Esophagus mucosa (tissue), 1 donor: ENCODE measurements at places on chromosomes 4 and X. TPM values are rescaled to one million over a fixed set of nuclear protein-coding genes. Genes with fewer than 3 reads are reported as not detected.

Gene IGFBP7
- 40.9 TPM for total RNA-seq

DNA sequence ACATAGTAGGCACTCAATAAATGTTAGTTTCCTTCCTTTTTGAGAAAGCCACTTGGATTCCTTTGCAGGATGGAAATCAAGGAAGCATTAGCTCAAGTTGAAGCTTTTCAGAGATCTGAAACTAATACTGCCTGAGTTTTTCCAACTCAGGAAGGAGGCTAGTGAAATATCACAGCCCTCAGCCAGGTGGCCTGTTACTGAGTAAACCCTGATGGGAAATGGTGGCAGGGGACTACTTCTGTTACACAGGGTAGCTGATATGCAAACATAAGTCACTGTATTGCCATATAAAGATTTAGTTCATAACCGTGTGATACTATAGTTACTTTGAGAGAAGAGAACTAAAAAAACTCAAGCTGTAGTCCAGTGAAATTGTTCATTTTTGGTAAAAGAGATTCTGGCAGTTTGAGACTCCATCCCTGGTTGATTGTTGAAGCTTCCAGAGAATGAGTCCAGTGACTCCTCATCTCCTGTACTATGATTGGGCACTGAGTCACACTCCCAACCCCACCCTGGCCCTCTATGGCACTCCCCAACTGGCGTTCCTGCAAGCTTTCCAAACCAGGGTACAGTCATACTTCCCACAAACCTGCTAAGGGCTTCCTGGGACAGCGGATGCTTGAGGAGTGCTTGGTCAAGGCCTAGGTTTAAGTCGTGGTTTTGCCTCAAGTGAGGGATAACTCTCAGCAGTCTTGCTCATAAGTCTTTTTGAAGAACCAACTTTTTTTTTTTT, 81.8 kb downstream of the MID1IP1 start:
- peak; percentile 87 for ATAC-seq

Gene TLR8
- total RNA-seq, result 0.32 TPM

- peak; percentile 69 for ATAC-seq
These were observed 15.2 kb downstream of the HSD17B11 start for GRCh38 chr4:87375719-87376291.

GRCh38 chr4:87633243-87633642, 16.8 kb upstream of the DMP1 start:
- ATAC-seq, result no peak

DNA sequence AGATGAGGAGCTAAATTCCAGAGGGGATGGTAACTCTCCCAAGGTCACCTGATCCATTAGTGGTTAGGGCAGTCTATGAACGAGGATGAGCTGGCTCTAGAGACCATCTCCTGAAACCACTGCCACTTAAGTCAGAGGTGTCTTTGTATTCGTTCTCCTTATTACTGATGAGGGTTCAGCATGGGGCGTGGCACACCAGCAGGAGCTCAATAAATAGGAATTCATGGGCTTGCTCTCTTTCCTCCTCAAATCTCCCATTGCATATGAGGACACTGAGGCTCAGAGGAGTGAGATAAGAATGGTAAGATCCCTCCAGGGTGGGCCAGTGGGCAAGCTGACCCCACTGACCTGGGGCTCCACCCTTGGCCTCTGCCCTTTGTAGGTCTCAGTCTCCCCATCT, 1.7 kb upstream of the GATA1 start:
- ATAC-seq, result no peak

Gene ATOH1
- total RNA-seq, result not detected

Gene SPANXN2
- total RNA-seq, result not detected

- ATAC-seq, result peak; percentile 84
These were observed 63.9 kb downstream of the PLS3 start for GRCh38 chrX:115624916-115625315.

Gene TCEAL5
- not detected for total RNA-seq

Gene DDX53
- total RNA-seq, result not detected

- ATAC-seq, result no peak
These were observed 95.8 kb upstream of the GPC4 start for GRCh38 chrX:133511041-133511440.

Gene CTAG1B
- total RNA-seq, result not detected

DNA sequence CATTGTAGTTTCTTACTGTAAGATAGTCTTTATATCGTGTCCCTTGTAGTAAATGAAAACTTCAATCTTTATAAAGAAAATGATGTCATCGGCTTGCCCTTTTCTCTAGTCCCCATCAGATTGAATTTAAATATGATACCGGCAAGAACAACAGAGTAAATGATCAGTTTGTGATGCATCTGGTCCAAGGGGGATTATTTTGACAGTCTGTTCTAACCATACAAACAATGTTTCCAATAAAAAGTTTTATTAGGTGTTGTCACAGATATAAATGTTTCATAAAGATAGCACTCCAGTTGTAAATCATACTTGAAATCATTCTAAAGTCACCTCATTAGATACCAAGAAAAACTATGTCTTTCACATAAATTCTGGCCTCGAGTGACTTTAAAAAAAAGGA, 72.3 kb downstream of the SLC9A6 start:
- ATAC-seq, result no peak

Gene OPN1MW
- not detected for total RNA-seq

Gene RRH
- 0.16 TPM for total RNA-seq

GRCh38 chr4:41525129-41525528, 12.8 kb upstream of the LIMCH1 start:
- ATAC-seq, result peak; percentile 59

DNA sequence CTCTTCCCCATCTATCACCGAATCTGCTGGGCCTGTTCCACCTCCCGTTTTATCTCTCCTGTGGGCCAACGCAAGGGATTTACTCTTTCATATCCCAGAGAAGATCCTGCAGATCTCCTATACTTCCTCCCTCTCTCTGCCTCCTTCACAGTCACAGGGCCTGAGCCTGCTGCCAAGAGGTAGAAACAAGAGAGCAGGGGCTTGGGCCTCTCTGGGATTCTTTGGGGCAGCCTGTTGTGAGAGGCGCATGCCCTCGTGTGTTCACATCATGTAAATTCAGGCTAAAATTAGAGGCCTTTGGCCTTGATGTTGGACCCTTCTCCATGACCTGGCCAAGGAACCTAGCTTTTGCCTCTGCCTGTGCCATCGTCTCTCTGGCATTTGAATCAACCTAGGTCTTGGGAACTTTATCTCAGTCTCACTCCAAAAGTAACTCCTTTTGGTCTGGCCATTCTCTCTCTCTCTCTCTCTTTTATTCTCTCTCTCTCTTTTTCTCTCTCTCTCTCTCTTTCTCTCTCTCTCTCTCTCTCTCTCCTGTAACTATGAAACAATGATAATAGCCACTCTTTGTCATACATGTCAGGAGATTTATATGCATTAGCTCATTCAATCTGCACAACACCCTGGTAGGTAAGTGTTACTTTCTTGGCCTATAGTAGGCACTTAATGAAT, 20.0 kb upstream of the EFNB1 start:
- no peak for ATAC-seq

Gene COMMD8
- total RNA-seq, result 21.6 TPM

- ATAC-seq, result peak; percentile 29
These were observed 74.0 kb downstream of the ATG4A start for GRCh38 chrX:108165383-108166111.

- no peak for ATAC-seq
These were observed 153.4 kb downstream of the FSTL5 start for GRCh38 chr4:162010362-162010761.

- no peak for ATAC-seq
These were observed 282.0 kb downstream of the ARHGAP24 start for GRCh38 chr4:85756938-85757337.

DNA sequence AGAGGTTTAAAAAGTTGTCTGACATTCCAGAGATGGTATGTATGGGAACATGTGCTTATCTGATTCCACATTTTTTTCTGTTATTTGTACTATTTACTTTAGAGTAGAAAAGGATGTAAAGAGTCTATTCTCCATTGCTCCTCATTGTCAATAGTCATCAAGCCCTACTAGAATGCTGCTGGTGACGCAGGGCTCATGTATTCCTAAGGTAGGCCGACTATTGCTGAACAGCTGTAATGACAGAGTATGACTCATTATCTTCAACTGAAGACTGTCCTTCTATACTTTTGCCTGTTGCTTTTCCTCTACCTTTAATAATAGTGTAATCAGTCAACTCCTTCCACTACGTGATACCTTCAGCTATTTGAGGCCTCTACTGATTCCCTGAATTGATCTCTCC, 509.1 kb upstream of the NR3C2 start:
- ATAC-seq, result peak; percentile 68

Gene ERVMER34-1
- 5.1 TPM for total RNA-seq

- peak; percentile 55 for ATAC-seq
These were observed 66.4 kb upstream of the ATP6AP2 start for GRCh38 chrX:40514376-40514775.

DNA sequence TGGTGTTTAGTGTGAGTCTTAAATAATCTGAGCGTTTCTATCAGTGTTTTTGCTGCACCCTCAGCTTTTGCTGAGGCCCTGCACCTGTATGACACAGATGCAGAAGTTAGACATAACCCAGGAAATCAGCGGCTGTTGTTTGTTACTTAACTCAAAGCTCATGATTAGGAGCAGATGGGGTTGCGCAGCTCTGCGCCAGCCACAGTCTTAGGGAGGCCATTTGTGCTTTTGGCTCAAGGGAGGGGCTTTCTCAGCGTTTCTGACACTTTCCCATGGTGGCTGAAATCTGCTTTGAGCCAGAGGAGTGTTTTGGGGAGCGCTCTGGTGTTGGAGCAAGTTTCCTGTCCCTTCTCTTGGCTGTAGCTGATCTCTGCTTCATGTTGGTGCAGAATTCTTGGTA, 433.8 kb downstream of the NAF1 start:
- no peak for ATAC-seq

Gene CT45A2
- not detected for total RNA-seq

Gene IL21
- total RNA-seq, result not detected

GRCh38 chr4:174686826-174687225, 142.2 kb downstream of the GLRA3 start:
- no peak for ATAC-seq

DNA sequence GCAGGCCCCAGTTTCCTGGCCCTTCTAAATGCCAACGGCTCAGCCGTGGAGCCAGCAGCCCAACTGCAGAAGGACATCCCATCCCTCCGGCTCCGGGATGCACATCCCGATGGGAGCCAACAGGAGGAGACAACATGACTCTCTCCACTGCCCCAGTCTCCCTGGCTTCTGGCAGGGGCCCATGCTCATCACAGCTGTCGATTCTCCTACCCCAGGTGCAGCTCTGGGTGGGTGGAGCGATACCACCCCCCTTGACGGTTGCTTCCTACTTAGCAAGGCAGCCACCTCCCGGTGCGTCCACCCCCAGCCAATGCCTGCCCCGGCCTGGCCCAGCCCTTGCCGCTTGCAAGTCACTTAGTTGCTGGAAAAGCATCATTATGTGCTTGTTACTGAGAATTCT, 19.5 kb downstream of the ZNF275 start:
- ATAC-seq, result no peak

- no peak for ATAC-seq
These were observed 965.4 kb upstream of the GRIA3 start for GRCh38 chrX:122218666-122219065.
